ENCODE measurements at places on chromosomes 2 and 18. TPM values are rescaled to one million over a fixed set of nuclear protein-coding genes. Genes with fewer than 3 reads are reported as not detected.

The USP37 gene
- total RNA-seq = 44.6 TPM

The MSTN gene
- total RNA-seq = not detected

The FAM237A gene
- not detected for total RNA-seq

The ADD2 gene
- 1.7 TPM for total RNA-seq

The SP140 gene
- total RNA-seq = 99.9 TPM

The CAPN14 gene
- 0.83 TPM for total RNA-seq

The TRIM43B gene
- not detected for total RNA-seq

The C2orf80 gene
- total RNA-seq = not detected

The TRABD2A gene
- 85.4 TPM for total RNA-seq

The RNF125 gene
- total RNA-seq = 1.7 TPM

DNA sequence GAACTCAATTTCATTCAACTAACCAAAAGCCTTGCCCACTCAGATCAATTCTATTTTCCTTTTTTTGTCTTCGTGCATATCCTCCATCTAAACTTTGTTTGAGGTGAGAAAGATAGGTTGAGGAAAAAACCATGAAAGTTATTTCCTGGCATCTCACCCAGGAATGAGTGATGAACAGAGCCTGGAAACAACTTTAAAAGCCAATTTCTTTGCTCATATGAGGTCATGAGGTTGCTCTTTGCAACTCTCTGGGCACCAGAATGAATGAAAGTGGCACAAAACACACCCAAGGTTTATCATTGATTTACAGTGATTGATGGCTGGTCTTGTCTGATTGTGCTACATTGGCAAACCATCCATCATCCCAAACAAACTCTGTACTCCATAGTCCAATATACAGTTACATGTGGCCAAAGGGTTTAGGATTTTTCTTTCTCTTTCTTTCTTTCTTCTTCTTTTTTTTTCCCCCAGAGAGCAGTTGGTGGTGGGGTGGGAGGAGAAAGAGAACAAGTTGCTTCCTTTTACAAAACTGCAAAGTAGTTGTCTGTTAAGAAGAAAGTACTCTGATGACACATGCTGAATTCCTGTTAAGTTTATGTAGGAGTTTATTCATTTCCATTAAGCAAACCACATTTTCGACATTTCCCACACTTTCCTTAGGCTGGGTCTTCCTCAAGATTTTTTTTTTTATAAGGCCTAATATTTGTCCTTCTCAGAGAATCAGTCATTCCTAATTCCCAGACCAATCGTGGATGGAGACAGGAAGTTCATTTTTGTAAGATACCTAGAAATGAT is 575.9 kb upstream of the ZEB2 start:
- H3K27ac ChIP-seq = no peak overlapping the region
- no peak for DNase-seq
- H3K4me3 ChIP-seq = no peak overlapping the region
- H3K4me1 ChIP-seq = no peaks in the 10 kb centered on the region
- no peaks in the 10 kb centered on the region for H3K36me3 ChIP-seq

DNA sequence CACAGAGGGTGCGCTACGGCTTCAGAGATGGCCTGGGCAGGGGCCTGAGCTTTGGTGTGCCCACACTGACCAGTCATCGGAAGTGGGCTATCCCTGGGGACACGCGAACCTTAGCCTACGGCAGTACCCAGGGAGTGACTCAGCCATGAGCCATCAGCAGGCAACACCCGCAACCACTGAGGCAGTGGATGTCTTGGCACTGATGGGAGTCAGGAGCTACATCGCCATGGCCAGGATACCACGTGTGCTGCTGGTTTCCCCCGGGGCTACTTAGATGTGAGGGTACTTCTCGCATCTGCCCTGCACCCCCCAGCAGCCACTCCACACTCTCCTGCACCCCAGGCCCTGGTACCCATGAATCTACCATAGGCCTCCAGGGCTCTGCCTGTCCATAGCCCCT is 12.8 kb upstream of the HPCAL1 start:
- no peak overlapping the region for H3K4me3 ChIP-seq
- H3K4me1 ChIP-seq = no peaks in the 10 kb centered on the region
- no peaks in the 10 kb centered on the region for H3K27me3 ChIP-seq
- no peaks in the 10 kb centered on the region for H3K36me3 ChIP-seq
- no peak overlapping the region for H3K27ac ChIP-seq

DNA sequence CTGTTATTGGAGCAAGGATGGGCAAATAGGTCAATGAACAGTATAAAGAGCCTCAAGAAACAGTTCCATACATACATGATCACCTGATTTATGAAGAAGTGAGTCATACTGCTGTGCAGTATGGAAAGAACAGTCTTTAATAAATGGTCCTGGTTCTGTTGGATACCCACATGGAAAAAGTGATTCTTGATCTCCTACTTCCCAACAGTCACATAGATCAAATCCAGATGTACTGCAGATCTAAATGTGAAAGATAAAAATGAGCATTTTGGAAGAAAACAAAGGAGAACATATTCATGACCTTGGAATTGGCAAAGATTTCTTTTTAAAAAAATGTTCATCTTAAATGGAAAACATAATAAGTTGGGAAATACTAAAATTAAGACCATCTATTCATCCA is 75.8 kb downstream of the CCDC148 start:
- no peak overlapping the region for H3K27ac ChIP-seq
- no peaks in the 10 kb centered on the region for H3K36me3 ChIP-seq
- DNase-seq = no peak
- no peaks in the 10 kb centered on the region for H3K4me1 ChIP-seq

GRCh38 chr2:73964223-73964622 is 20.5 kb upstream of the TET3 start:
- H3K27ac ChIP-seq = no peak overlapping the region
- no peak for DNase-seq
- no peaks in the 10 kb centered on the region for H3K4me1 ChIP-seq
- H3K4me3 ChIP-seq = no peak overlapping the region
- peaks cover 7% of the 10 kb centered on the region for H3K36me3 ChIP-seq

DNA sequence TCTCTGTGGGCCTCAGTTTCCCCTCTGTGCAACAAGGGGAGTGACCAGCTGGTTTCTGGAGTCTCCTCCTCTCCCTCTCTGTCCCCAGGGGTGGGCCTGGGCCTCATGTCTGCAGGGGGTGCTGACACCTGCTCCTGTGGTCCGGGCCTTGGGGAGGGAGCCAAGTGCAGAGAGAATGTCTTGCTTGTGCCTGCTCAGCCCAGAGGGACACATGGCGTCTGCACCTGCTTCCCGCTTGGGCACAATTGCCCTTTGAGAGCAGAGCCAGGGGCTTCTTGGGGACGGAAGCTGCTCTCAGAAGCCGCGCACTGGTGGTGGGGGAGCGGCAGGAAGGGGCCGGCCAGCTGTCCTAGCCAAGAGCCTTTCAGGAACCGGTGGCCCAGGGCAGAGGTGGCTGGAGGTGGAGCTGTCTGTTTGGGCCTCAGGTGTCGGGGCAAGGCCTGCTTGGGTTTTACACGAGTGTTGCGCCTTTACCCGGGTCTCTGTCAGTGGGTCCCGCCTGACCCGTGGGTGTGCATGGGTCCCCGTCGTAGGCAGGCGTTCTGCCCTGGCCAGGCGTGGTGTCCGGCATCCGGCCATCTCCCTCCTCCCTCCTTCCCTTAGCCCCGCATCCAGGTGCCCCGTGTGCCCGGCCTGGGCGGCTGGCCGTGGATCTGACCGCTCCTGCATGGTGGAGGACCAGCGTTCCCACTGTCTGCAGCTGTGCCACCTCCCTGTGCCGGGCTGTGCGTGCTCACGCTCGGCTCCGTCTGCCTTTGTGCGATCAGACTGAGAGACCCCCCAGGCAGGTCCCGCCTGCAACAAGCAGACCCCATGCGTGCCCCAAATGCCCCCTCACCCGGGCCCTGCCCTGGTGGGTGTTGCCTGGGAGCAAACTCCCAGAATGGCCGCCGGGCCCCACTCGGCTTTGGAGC is 4.0 kb downstream of the NEU4 start:
- no peak overlapping the region for H3K4me3 ChIP-seq
- no peaks in the 10 kb centered on the region for H3K27me3 ChIP-seq
- no peaks in the 10 kb centered on the region for H3K36me3 ChIP-seq
- no peaks in the 10 kb centered on the region for H3K4me1 ChIP-seq
- peak; percentile 47 for DNase-seq

DNA sequence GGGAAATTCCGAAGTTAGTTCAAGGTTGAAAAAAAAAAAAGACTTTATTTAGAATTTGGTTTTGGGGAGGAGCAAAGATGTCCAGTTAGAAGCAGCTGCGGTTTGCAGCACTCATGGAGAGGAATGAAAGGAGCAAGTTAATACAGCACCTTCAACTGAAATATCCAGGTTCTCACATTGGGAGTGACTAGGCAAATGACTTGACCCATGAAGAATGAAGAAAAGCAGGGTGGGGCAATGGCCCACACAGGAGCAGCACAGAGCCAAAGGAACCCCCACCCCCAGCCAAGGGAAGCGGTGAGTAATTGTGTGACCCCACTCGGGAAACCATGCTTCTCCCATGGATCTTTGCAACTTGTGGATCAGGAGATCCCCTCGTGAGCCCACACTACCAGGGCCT is 32.8 kb downstream of the ZNF892 start:
- no peak for DNase-seq
- H3K4me3 ChIP-seq = no peak overlapping the region
- H3K27me3 ChIP-seq = no peaks in the 10 kb centered on the region
- no peak overlapping the region for H3K27ac ChIP-seq
- no peaks in the 10 kb centered on the region for H3K36me3 ChIP-seq

- H3K27me3 ChIP-seq = no peaks in the 10 kb centered on the region
- no peak for DNase-seq
- no peak overlapping the region for H3K4me3 ChIP-seq
- H3K4me1 ChIP-seq = peaks cover 8% of the 10 kb centered on the region
- no peaks in the 10 kb centered on the region for H3K36me3 ChIP-seq
These were observed 41.0 kb upstream of the CTIF start for GRCh38 chr18:48497863-48498262.

DNA sequence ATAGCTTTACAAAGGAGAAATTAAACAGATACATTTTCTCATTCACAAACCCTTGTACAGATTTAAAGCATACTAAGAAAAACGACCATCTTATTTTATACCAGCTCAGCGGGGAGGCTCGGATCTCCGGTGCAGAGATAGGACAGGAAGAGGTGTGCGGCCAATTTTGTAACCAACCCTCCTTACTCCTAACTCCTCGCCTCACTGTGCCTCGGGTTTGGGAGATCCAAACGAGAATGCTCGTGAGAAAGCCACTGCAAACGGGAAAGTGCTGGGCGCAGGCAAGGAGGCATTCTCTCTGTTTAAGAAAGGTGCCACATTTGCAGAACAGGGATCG is 1.2 kb downstream of the KDSR start:
- H3K36me3 ChIP-seq = no peaks in the 10 kb centered on the region
- peak overlapping the region; percentile 87 for H3K27ac ChIP-seq
- no peak for DNase-seq
- no peaks in the 10 kb centered on the region for H3K27me3 ChIP-seq
- H3K4me3 ChIP-seq = peak overlapping the region; percentile 92

DNA sequence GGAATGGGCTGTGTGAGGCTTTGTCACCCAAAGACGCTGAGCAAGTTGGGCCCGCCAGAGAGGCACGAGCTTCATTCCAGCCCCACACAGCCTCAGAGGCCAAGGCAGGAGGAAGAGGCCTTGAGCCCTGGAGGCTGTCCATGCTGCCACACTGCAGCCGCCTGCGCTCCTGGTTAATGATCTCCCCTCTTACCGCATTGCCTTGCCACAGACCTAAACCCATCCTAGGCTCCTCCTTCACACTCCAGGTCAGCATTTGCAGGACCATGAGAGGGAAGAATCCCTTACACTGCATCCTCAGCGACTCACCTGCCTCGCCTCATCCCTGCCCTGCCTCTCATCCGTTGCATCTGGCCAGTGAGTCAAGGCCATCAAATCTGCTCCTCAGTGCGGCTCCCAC is 24.6 kb downstream of the KIF3C start:
- H3K27ac ChIP-seq = no peak overlapping the region
- no peaks in the 10 kb centered on the region for H3K27me3 ChIP-seq
- DNase-seq = no peak
- H3K4me1 ChIP-seq = no peaks in the 10 kb centered on the region
- H3K36me3 ChIP-seq = no peaks in the 10 kb centered on the region
- no peak overlapping the region for H3K4me3 ChIP-seq

GRCh38 chr2:188647430-188648070 is 326.6 kb upstream of the COL3A1 start:
- no peaks in the 10 kb centered on the region for H3K27me3 ChIP-seq
- no peak overlapping the region for H3K4me3 ChIP-seq
- H3K36me3 ChIP-seq = no peaks in the 10 kb centered on the region
- no peaks in the 10 kb centered on the region for H3K4me1 ChIP-seq
- DNase-seq = no peak
- H3K27ac ChIP-seq = no peak overlapping the region

DNA sequence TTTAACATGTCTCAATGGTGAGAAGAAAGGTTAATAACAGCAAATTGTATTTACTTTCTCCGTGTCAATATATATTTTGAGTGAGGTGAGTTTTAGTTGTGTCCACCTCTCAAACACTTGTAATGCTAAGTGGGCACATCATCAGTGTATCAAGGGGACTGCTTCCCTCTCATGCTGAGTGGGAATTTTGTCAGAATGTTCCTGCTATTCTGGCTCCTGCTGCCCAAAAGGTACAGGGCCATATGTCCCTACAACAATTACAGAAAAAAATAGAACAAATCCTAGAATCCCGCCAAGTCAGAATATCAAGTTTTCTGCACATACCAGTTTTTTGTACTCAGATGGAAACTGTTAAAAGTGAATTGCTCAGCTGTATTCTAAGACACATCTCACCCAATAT is 5.4 kb upstream of the CERKL start:
- no peak overlapping the region for H3K27ac ChIP-seq
- DNase-seq = no peak
- H3K36me3 ChIP-seq = no peaks in the 10 kb centered on the region
- no peaks in the 10 kb centered on the region for H3K27me3 ChIP-seq

GRCh38 chr2:187405921-187406320 is 42.1 kb downstream of the CALCRL start:
- H3K4me1 ChIP-seq = no peaks in the 10 kb centered on the region
- H3K27ac ChIP-seq = no peak overlapping the region
- H3K36me3 ChIP-seq = no peaks in the 10 kb centered on the region
- H3K27me3 ChIP-seq = no peaks in the 10 kb centered on the region

DNA sequence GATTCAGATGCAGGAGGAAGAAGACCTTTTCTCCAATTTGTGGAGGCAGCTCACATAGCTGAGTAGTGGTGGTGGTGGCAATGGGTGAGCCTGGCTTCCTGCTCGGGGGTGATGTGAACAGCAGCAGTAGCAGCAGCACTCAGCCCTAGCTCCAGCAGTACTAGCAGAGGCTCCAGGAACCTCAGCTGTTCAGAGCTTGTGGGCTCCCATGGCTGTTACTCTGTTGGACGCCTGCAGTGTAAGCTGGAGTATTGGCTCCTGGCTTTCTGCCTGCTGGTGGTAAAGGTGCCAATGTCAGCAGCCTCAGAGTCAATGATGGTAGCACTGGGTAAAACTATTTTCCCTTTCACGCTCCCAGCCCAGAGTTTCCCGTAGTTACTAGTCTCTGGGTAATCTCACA is 3.1 kb upstream of the SEH1L start:
- peaks cover 5% of the 10 kb centered on the region for H3K4me1 ChIP-seq
- no peaks in the 10 kb centered on the region for H3K36me3 ChIP-seq
- DNase-seq = no peak
- no peaks in the 10 kb centered on the region for H3K27me3 ChIP-seq

GRCh38 chr2:187991389-187991788 is 300.3 kb upstream of the GULP1 start:
- no peaks in the 10 kb centered on the region for H3K27me3 ChIP-seq
- DNase-seq = no peak
- H3K4me3 ChIP-seq = no peak overlapping the region

- H3K4me3 ChIP-seq = no peak overlapping the region
- DNase-seq = no peak
- H3K4me1 ChIP-seq = peaks cover 4% of the 10 kb centered on the region
- H3K27me3 ChIP-seq = no peaks in the 10 kb centered on the region
These were observed 21.0 kb downstream of the PASK start for GRCh38 chr2:241128266-241128665.

- H3K36me3 ChIP-seq = no peaks in the 10 kb centered on the region
- no peaks in the 10 kb centered on the region for H3K27me3 ChIP-seq
- no peak overlapping the region for H3K4me3 ChIP-seq
- H3K27ac ChIP-seq = no peak overlapping the region
These were observed 117.3 kb upstream of the EFEMP1 start for GRCh38 chr2:56040834-56041233.

All from Peyer's patch (tissue), 4 donors.